KG1 (cell line): ENCODE measurements at places on chromosomes 11 and 22.

DNA sequence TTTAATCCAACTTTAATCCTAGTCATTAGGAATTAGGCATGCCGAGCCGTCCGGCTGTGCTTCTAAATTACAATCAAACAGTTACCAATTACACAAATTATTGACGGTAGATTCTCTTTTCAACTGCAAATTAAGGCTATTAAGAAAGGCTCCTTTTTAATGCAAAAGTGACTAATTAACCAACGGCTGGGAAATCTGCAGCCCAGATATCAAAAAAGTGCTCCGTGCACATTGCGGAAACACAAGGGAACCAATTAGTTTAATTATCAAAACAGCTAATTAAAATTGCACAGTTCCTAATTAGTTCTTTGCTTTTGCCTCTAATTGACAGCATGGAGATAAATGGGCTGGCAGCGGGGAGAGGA is 19.4 kb upstream of the LMO1 start:
- DNase-seq = no peak

- DNase-seq = no peak
These were observed 295.9 kb upstream of the ANO5 start for GRCh38 chr11:21896746-21897602.

GRCh38 chr22:42353883-42354727 is 78.1 kb downstream of the NFAM1 start:
- DNase-seq = no peak

GRCh38 chr11:105334025-105334714 is 194.6 kb upstream of the CARD18 start:
- no peak for DNase-seq
